ENCODE measurements at places on chromosomes 3 and 15. TPM values are rescaled to one million over a fixed set of nuclear protein-coding genes. Genes with fewer than 3 reads are reported as not detected.

Gene TMEM108
- total RNA-seq = 0.29 TPM

Gene FRMD4B
- total RNA-seq = 146 TPM

Gene FANCD2OS
- not detected for total RNA-seq

Gene IQGAP1
- total RNA-seq = 344 TPM
